T1000 (cell line): ENCODE measurements at places on chromosomes 5 and 9.

DNA sequence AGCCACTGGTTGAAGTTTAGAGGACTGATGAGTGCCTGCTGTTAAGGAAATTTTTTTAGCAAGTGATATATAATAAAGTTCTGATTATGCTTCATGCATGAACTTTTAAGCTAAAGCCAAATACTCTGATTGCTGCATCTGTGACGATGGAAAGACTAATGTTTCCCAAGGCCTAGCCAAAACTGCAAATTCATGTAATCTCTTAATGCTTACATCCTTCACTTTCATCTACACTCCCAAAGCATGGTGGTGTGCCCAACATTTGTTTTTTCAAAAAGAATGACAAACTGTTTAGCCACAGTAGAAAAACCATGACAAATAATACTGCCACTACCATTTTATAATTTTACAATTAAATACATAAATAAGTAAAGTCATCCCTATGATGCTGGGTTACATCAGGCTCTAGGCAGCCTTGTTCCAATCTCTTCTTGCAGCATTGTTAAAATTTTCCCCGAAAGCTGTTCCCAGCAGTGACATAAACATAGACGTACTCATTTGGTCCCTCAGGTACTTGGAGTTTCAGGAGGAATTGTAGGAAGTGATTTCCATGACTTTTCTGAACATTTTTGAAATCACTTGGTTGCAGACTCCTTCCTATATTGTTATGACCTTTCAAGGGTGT lies 625.3 kb upstream of the DMAC1 start:
- DNase-seq = no peak

DNA sequence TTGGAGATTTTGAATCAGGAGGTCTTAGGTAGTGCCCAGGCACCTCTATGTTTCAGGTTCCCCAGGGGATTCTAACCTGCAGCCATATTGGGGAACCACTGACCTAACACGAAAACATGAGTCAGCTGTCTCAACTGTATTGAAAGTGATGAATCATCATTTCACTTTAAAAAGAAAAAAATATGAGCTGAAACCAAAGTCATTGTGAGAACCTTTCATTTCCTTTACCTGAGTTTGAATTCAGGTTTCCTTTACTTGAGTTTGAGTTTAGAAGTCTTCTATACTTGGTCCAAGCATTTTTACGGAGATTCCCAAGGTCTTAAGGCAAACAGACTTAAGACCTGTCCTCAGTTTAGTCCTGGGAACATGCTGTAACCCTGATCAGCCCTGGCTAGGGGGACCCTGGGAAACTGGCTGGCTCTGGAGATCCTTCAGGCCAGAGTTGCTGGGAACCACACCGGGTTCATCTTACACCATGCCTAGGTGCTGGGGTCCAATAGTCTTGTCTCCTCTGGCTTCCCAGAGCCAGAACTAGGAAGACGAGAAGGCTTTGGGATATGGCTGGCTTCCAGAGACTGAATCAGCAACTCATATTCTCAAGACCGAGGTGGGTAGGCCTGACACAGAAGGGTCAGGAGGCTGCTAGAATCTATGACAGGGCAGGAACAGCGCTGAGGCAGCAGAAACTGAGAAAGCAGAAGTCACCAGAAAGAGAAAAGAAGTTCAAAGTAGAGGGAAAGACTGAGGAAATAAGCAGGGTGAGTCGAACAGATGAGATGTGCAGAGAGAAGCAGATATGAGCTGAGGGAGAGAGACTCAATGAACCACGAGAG lies 16.4 kb upstream of the PDCD1LG2 start:
- DNase-seq = no peak

DNA sequence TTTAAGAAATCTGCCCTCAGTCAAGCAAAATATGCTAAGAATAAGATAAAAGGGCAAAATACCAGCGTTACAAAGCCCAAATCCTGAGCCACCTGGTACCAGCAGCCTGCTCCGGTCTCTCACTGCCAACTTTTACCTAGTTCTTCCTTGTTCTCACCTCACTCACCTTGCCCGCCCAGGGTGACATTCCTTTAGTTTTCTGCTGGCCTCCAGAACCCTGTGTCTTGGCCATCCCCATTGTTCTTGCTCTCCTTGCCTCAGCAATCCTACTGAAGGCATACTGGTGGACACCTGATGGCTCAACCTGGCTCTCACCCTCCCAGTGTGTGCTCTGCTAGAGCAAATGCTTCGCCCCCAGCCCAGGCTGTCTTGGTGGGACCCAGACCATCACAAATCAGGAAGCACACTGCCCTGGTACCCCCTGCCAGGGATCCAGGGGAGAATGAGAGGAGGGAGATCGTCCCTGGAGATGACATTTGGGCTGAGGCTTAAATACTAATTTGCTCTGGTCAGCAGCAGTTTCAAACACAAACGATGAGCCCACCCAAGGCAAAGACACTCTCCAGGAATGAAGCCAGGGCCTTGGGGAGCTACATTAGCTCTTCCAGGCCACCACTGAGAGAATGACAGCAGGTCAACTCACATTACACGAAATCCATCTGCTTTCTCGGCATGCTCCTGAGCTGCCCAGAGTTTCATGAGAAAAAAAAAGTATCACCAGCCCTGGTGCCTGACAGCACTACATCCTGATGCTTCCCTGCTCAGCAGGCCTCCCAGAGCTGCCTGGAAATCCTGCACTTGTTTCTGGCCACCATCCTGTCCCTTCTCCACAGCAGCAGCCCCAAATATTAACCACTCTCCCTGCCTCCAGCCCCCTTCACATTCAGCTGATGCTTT lies 12.2 kb upstream of the SEPTIN8 start:
- no peak for DNase-seq

- DNase-seq = no peak
Measured at GRCh38 chr5:96880444-96881164, 4.3 kb downstream of the ERAP2 start.

DNA sequence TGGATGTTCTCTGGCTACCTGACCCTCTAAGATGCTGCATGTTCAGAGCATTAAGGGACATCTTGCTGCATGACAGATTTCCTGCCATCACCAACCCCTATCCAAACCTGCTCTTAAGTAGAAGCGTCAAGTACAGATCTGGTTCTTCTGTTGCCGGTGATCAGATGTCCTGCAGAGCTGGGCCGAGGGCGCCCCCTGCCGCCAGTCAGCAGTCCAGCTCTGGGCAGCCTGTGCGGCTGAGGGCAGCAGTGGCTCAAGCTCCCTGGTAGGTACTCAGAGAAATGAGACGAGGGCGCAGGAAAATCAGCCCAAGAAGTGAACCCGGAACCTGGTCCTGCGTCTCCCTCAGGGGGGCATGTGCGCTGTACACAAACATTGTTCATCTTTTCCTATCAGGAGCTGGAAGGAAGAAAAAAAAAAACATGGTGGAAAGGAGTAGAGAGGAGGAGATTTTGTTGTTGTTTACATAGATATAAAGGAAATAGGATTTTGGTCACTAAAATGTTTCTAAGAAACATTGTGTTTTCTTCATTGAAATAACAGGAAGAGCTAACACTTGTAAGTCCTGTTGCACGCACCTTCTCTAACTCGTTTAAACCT lies 95.8 kb downstream of the CFAP90 start:
- DNase-seq = no peak

GRCh38 chr9:69815313-69815712 lies 5.3 kb upstream of the CFAP95 start:
- no peak for DNase-seq

DNA sequence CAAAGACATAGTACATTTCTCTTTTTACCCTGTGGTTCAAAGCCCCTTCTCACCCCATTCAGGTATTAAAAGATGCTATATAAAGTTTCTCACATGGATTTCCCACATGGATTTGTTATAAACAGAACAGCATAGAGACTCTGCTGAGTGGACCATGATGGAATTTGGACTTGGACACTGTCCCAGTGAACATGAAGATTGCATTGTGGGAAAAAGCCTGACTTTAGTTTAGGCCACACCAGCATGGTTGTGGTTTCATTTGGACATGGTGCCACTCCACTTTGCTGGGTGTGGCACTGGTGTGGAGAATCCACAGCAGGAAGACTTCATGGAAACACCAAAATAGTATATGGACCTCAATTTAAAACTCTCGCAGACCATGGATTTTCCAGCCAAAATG lies 124.6 kb downstream of the ARHGAP26 start:
- DNase-seq = no peak

DNA sequence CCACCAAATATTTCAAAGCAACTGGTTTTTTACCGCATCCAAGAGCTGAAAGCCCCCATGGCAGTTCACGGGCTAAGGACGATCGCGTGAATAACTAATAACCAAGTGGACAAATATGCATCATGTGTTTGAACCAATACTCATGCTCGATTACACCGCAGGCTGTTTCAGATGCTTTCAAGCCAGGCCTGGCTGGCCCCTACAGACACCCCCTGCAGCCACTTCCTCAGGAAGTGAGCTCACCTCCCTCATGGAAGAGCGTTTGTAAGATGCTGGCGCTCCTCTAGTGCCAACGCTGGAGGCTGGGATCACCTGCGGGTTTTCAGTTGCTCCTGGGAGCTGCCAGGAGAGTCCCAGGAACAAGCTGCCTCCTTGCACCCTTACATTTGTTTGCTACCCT lies 53.9 kb upstream of the PTCH1 start:
- no peak for DNase-seq

GRCh38 chr9:123735376-123735775 lies 194.6 kb downstream of the DENND1A start:
- no peak for DNase-seq

DNA sequence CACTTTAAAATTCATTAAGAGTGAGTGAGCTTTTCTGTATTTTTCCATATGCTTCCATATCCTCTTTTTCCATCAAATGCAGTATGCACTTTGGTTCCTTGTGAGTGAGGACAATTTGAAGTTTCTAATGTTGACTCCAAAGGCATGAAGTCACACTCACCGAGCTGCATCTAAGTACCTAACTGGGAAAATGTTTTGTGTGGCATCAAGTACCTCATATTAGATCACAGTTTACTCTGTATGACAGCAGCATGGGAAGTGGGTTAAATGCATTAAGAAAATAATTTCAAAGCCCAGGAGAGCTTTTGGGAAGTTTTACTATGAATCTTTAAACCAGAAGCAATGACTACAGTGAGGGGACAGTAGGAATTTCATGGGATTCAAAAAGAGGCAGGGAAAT lies 207.0 kb downstream of the EFNA5 start:
- no peak for DNase-seq

- DNase-seq = no peak
Measured at GRCh38 chr5:67591491-67591890, 394.9 kb upstream of the CD180 start.

GRCh38 chr5:149168276-149168906 lies 27.1 kb downstream of the ABLIM3 start:
- no peak for DNase-seq

- no peak for DNase-seq
Measured at GRCh38 chr5:88691945-88692868, 190.8 kb downstream of the MEF2C start.

- DNase-seq = no peak
Measured at GRCh38 chr5:96741891-96742309, 65.8 kb downstream of the ERAP1 start.

- DNase-seq = no peak
Measured at GRCh38 chr5:44329716-44330115, 59.5 kb downstream of the FGF10 start.

DNA sequence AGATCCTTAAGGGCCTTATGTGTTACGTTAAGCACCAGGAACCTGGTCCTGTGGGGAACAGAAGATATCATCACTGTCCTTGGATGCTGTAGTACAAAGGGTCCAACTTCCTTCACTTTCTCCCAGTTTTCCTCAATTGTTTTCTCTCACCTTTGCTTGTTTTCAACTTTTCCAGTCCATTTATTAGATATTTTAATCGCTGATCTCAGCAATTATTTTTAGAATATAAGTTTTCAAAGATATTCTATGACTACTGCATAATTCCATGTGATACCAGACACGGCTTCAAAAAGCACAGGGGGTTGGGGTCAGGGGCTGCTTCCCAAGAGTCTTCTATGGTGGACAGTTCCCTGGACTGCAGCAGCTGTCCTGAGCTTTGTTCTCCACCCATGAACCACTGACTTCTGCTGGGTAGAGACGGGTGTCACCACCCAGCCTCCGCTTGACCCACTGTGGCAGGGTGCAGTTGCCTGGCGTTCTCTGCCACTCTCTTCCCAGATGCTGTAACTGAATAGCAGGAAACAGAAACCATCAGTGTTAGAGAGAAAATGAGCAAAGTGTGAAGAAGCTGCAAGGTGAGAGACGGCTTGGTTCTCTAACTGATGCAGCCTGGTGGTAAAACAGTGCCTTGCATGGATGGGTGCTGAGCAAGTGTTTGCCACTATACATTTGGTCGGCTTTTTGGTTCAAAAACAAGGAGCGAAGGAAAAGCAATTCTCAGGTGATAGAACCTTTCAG lies 383.0 kb downstream of the RAB3C start:
- DNase-seq = no peak

GRCh38 chr5:154570572-154571324 lies 92.7 kb upstream of the HAND1 start:
- DNase-seq = no peak

GRCh38 chr5:89187883-89188465 lies 305.0 kb upstream of the MEF2C start:
- DNase-seq = no peak

DNA sequence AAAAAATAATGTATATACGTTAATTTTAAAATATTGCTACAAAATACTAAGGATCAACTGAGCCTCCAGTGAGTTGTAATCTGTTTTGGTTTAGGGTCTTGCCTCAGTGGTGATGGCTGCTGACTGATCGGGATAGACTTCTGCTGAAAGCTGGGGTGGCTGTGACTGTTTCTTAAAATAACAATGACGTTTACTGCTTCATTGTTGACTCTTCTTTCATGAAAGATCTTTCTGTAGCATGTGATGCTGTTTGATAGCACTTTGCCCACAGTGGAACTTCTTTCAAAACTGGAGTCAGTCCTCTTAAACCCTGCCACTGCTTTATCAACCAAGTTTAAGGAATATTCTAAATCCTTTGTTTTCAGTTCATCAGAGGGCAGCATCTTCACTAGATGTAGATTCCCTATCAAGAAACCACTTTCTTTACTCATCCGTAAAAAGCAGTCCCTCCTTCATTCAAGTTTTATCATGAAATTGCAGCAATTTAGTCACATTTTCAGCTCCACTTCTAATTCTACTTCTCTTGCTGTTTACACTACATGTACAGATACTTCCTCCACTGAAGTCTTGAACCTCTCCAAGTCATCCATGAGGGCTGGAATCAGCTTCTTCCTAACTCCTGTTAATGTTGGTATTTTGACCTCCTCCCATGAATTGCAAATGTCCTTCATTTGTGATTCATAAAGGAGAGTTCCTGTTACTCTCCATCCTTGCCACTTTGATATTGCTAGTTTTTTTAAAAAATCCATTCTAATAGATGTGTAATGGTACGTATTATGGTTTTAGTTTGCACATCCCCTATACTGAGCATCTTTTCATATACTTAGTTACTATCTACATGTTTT lies 41.5 kb upstream of the PTPDC1 start:
- DNase-seq = no peak
